Hippocampal formation (tissue), 2 donors: ENCODE measurements at places on chromosomes 5 and 9.

DNA sequence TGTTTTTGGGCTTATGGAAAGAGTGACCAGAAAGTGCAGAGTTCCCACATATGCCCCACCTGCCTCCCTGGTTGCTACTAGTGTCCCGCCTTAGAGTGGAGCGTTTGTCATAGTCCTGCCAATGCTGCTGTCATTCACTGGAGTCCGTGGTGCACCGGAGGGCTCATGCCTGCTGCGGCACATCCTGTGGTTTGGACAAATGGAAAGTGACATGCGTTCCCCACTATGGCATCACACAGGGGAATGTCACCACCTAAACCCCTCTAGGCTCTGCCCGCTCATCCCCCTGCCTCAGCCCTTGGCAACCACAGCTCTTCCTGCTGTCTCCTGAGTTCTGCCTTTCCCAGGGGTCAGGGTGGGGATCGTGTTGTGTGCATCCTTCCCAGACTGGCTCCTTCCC lies 29.2 kb downstream of the IRX4 start:
- DNase-seq: no peak

GRCh38 chr9:129901993-129902739 lies 66.9 kb downstream of the USP20 start:
- no peak for DNase-seq

DNA sequence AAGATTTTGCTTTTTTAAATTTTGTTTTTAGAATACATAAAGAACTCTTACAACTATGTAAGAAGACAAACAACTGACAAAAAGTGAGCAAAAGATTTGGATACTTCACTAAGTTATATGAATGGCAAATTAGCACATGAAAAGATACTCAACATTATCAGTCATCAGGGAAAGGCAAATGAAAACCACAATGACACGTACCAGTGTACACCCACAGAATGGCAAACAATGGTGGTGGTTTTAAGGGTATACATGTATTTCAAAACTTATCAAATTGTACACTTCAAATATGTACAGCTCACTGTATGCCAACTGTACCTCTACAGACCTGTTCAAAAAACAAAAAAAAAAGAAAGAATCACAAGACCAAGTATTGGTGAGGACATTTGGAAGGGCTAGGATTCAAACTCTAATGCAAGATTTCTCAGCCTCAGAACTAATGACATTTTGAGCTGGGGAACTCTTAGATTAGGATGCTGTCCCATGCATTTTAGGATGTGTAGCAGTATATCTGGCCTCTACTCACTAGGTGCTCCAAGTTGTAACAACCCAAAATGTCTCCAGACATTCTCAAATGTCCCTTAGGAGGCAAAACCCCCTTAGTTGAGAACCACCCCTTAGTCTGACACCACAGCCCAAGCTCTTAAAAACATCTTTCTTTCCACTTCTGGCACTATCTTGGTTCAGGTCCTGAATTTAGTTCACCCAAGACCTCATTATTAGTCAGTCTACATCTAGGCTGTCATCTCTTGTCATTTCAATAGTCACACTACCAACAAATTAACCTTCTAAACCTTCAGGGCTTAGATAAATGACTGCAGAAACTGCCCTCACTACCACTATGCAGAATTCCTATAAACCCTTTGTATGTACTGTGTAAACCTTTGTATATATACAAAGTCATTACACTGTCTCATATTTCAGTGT lies 9.7 kb downstream of the SCAI start:
- no peak for DNase-seq

- DNase-seq: no peak
Observed at GRCh38 chr5:80291761-80292160, 28.0 kb upstream of the SPZ1 start.

GRCh38 chr5:139760066-139761056 lies 35.2 kb upstream of the PSD2 start:
- DNase-seq: no peak

DNA sequence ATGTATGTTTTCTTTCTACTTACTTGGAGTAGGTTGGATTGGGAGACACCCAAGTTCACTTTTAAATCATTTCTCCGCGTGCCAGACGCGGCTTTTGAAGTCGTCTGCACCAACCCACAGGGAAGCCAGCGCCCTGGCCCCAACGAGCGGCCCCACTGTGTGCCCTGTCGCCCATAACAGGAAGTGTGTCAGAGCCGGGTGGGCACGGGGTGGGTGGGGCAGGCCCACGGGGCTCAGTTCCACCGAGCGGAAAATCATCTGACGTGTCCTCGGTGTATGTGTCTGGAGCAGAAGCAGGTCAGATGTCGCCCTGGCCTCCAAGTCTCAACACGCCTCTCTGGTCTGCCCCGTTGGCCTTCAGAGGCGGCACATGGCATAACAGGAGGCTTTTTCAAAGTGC lies 22.7 kb upstream of the SMIM23 start:
- no peak for DNase-seq

GRCh38 chr5:124583469-124584350 lies 162.7 kb downstream of the ZNF608 start:
- no peak for DNase-seq

GRCh38 chr9:84827216-84827765 lies 157.8 kb downstream of the NTRK2 start:
- DNase-seq: no peak

DNA sequence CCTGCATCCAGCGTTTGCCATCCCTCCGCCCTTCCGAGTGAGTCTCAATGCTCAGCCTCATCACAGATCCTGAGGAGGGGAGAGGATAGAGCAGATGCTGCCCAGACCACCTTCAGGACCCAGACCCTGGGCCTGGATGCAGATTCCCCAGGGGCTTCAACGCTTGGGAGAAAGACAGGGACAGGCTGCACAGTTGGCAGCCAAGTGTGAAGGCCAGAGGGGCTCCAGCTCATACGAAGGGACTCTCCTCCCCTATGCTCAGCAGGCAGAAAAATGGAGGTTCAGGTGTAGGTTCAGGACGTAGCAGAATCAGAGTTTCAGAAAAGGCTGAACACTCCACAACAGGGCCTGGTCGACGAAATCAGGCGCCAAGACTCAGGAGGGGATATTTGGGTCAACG lies 378.5 kb upstream of the IRX1 start:
- no peak for DNase-seq

DNA sequence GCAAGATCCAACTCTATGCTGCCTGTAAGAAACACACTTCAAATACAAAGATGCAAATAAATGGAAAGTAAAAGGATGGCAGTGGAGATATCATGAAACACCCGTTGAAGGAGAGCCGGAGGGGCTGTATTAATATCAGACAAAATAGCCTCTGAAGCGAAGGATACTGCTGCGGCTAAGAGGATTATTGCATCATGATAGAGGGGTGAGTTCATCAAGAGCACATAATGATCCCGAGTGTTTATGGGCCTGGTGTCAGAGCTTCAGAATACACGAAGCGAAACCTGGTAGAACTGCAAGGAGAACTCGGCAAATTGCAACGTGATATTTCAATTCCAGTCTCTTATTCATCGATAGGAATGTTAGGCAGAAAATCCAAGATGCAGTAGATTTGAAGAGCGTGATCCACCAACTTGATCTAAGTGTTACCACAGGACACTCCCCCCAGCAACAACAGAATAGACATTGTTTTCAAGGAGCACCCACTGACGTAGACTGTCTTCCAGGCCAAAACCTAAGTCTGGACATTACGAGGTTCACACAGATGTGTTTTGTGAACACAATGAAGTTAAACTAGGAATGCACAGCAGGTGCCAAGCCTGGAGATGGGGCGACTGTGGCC lies 27.7 kb upstream of the QSOX2 start:
- DNase-seq: no peak

DNA sequence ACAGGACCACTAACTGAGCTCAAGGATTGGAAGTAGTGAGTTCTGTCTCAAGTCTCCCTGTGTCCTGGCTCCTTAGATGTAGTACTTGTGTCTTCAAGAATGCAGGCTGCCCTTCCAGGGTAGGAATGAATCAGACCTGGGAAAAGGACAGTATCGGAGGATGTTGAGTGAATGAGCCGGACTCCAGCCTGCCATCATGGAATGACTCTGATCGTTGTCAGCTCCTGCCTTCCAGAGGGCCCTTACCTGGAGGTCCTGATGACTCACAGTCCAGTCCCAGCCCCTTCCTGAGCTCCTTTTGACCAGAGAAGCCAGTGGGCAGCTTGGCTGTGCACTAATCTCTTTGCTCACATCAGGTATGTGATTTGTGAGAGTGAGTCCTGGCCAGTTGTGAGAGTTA lies 161.1 kb downstream of the TRPM6 start:
- DNase-seq: no peak

DNA sequence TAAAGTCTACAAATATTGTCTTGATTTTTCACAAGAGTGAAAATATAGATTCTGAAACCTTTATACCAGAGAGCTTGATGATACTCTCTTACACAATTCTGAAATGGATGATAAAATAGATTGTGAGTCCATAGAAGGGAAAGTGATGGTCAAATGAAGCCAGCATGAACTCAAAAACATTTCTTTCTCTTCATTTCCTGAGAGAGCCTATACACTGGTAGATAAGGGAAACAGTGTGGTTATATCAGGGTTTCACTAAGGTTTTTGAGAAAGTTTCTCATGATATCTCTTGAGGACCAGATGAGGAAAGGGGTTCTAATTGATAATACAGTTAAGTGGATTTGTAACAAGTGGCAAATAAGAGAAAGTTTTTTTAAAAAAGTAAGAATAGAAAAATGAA lies 254.1 kb downstream of the PJA2 start:
- DNase-seq: no peak

DNA sequence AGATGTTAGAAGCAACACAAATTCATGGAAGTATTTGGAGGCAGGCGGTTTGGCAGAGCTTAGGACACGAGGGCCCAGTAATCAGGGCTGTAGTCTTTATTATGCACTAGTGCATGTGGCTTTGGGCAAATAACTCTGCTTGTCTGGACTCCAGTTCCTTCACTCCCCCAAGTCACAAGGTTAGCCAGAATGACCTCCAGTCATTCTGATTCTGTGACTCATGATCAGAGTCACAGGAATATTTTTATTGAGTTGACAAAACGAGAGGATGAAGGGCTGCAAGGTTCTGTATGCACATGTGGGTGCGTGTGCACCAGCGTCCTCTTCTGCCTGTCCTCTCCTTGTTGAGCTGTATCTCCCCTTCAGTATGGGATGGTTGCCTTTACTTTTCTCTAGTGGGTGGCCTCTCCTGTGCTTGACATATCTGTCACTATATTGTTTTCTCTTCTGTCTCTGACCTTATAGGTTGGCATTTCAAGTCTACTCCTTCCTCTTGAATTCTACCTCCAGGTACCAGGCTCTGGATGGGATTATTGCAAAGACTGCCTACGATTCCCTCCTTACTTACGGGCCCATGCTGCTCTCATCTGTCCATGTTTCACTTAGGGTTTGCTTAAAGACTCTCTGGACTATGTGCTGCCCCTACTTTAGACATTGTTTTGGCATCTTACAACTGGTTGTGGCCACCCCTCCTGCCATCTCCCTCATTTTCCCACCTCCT lies 94.6 kb downstream of the KDM4C start:
- DNase-seq: no peak

DNA sequence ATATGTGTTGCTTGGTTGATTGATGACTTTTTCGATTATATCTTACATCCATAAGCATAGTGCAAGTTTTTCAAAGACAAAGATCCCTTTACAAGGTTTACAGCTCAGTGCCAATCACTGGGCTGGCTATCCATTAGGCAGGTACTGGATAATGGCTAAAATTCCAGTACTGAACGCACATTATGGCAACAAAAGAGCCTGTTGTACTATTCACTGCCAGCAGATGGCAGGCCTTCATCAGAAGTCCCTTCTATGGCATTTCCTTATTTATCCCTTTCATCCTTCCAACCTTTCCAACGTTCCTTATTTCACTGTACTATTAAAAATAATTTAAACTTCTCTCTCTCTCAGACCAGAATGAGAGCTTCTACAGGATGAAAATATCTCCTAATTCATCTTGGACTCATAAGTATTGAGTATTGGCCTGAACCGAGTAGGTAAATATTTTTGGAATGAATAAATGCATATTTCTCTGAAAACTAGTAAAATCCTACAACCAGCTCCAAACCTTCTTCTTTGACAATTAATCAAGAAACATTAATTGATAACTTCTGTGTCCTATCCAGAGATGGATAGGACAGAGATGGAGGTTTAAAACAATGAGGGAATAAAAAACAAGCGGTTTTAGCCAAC lies 6.7 kb upstream of the WNT8A start:
- peak; percentile 22 for DNase-seq

DNA sequence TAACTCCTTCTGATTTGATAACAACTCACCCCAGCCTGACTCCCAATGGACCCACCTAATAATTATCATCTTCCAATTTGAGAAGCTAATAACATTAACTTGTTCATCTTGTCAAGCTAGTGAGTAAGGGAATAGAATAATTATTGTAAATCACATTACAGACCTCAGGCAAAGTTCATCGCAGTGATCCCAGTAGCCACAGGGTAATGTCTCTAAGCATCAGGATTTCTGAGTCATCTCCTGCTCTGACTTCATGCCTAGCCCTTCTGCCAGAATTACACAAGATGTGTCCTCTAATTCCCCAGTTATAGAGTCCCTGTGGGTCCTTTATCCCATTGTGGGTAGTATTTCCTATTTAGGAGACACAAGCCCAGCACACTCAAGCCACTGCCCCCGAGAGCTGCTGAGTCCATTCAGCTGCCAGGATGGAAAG lies 365.7 kb downstream of the DEPDC1B start:
- DNase-seq: no peak

GRCh38 chr9:97397220-97397619 lies 14.7 kb upstream of the TDRD7 start:
- DNase-seq: no peak

- DNase-seq: no peak
Observed at GRCh38 chr5:126888175-126888574, 111.2 kb downstream of the LMNB1 start.

GRCh38 chr9:129494113-129494789 lies 126.7 kb downstream of the C9orf50 start:
- DNase-seq: no peak

- DNase-seq: no peak
Observed at GRCh38 chr9:93252781-93253530, 69.0 kb downstream of the WNK2 start.

- DNase-seq: no peak
Observed at GRCh38 chr9:133248726-133249295, 26.2 kb downstream of the ABO start.

- no peak for DNase-seq
Observed at GRCh38 chr5:136686192-136686872, 321.0 kb upstream of the TRPC7 start.

GRCh38 chr5:35281613-35282012 lies 51.3 kb upstream of the PRLR start:
- no peak for DNase-seq

- no peak for DNase-seq
Observed at GRCh38 chr9:127976498-127976897, 4.3 kb downstream of the EEIG1 start.

DNA sequence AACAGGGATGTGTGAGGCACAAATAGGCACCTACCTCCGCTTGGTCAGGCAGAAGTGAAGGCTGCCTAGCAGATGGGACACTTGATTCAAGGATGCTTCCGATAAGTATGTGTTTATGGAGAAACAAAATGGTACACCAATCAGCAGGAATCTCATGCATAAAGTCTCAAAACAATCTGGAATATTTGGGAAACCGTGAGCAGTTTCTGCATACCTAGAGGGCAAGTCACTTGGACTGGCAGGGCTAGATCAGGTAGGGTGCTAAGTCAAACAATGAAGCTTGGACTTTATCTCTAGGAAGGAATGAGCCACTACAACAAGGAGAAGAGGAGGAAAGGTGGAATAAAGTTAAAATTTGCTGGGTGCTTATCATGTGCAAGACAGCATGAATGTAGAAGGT lies 5.5 kb downstream of the EPB41L4A start:
- DNase-seq: no peak

- DNase-seq: peak; percentile 43
Observed at GRCh38 chr5:139650689-139651042, 2.5 kb downstream of the CXXC5 start.
